ENCODE measurements at places on chromosomes 4 and X.

DNA sequence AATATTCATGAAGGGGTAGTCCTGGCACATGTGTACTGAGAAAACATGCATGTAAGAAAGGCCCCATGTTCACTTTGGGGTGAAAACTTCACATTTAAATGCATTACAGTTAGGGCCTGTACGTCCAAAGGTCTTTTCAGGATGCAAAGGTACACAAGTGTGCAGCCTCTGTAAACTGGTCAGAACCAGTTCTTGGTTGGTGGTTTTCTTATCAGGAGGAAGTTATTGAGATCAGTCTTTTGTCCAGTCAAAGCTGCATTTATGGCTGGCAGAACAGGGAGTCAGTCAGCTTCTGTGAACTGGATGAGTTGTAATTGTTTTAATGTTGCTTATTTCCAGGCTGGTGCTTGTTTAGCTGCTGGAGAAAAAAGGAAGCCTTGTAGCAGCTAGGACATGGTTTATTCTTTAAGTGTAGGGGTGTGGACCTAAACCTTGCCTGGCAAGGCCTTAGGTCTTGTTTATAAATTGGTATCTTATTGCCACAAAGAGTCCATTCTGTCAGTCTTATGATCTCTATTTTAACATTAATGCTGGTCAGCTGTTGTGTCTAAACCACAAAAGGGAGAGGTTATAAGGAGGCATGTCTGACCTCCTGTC, 1906.6 kb upstream of the TENM3 start:
- DNase-seq: no peak

GRCh38 chrX:78314561-78314960, 12.8 kb downstream of the CYSLTR1 start:
- no peak for DNase-seq

DNA sequence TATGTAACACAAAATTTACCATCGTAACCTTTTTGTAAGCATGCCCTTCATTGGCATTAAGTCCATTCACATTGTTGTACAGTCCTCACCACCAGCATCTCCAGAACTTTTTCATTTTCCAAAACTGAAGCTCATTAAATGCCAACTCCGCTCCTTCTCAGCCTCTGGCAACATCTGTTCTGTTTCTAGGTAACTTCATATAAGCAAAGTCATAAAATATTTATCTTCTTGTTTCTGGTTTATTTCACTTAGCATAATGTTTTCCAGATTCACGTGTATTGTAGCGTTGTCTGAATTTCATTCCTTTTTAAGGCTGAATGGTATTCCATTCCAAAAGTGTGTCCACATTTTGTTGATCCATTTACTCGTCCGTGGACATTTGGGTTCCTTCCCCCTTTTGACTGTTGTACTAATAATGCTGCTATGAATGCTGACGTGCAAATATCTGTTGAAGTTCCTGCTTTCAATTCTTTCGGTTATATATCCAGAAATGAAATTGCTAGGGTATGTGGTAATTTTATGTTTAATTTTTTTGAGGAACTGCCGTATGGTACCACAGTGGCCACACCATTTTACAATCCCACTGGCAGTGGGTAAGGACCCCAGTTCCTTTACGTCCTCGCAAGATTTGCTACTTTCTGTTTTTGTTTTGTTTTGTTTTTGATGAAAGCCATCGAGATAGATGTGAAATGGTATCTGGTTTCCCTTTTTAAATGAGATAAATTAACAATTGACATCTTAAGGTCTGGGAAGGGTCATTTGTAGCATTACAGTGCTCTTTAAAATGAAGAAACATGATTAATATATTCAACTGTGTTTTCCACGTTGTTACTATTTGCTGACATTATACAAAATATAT, 63.4 kb downstream of the PTTG2 start:
- no peak for DNase-seq

DNA sequence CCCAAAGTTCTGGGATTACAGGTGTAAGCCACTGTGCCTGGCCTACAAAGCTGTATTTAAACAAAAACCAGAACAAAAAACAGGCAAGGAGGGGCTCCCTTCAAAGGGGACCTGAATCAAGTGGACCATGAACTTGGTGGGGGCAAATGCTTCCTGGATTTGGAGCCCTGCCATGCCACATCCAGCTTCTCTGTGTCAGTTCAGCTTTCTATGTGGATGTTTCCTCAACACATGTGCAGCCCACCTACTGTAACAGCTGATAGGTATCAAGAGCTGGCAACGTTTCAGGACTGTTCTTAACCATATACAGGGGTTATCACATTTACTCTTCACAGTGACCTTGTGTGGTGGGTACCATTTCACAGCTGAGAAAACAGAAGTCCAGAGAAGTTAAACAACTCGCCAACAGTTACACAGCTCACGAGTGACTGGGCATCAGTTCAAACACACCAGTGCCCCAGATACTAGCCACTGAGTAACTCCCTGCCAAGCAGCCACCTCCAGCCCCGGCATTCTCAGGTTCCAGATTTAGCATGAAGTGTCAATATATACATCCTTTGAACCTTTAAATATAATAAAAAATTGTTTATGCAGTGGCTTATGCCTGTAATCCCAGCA, 7.5 kb downstream of the GPR143 start:
- DNase-seq: no peak

GRCh38 chrX:145549496-145549895, 268.1 kb upstream of the SLITRK2 start:
- DNase-seq: no peak

- peak; percentile 49 for DNase-seq
Observed at GRCh38 chrX:149504226-149504914, 736 bp downstream of the IDS start.

DNA sequence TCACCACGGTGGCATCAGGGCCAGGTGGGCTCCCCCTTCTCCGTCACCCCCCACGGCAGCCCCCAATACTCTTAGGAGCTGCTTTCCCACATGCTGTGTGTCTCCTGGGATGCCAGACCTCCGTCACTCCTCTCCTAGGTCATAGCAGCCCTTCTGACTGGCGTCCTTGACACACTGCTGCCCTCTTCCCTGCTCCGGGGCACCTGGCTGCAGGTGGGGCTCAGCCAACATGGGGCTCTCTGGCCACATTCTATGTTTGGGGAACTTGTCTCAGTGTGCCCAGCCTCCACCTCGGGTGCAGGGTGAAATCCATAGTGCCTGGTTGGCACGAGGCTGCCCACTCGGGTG, 13.8 kb downstream of the TMEM175 start:
- no peak for DNase-seq

GRCh38 chrX:139971394-139971749, 6.1 kb upstream of the CXorf66 start:
- no peak for DNase-seq

DNA sequence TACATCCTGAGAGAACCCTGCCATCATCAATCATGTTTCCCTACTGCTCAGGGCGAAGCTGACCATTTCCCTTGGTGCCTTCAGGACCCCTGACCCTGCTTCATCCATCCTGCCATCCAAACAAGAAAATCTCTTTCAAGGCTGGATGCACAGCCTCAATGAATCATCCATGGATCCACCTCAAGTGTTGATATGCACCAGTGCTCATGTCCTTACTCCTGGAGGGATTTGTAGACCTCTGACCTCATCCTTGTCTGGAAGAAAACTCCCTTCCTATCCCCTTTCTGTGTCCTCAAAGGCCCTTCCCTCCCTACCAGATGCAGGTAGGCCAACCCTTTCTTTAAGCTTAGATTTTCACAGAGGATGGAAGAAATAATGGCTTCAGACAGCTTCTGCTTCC, 24.6 kb downstream of the BEX3 start:
- no peak for DNase-seq

DNA sequence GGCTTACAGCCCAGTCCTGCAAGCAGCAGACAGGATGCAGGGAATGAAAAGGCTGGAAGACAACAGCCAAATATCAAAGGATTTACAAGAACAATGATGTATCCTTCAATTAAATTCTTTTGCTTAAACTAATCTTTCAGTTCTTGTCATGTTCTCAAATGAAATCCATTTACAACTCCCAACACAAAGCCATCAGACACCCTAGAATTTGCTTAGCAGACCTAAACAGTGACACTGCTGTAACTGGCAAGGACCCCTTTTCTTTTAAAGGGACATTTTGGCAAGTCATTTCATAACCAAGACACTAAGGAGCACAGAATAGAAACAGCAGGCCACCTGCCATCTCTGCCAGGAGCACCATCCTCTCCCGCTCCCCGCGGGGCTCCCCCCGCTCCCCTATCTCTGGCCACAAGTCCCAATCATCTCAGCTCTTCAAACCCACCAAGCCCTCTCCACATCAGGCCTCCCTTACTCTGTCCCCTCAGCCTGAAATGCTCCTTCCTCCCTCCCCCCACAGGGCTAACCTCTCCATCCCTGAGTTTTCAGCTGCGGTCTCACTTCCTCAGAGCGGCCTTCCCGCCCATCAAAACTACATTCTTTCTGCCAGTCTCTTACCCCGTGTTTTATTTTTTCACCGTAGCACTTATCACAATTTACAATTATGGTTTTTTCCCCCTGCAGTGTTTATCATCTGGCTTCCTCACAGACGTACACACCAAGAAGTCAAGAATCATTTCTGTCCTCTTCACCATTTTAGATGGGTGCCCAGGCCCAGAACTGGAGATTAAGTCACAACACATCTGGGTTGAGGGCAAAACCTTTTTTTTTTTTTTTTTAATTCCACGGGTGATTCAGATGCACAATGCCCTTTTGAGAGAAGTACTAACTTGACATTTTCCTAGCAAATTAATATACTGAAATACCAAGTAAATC, 45.8 kb downstream of the TSPAN5 start:
- DNase-seq: no peak

DNA sequence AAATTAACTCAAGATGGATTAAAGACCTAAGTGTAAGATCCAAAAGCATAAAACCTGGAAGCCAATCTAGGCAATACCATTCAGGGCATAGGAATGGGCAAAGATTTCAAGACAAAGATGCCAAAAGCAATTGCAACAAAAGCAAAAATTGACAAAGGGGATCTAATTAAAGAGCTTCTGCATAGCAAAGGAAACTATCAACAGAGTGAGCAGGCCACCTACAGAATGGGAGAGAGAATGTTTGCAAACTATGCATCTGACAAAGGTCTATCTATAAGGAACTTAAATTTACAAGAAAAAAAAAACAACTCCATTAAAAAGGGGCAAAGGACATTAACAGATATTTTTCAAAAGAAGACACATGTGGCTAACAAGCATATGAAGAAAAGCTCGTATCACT, 171.9 kb downstream of the RAB28 start:
- no peak for DNase-seq

DNA sequence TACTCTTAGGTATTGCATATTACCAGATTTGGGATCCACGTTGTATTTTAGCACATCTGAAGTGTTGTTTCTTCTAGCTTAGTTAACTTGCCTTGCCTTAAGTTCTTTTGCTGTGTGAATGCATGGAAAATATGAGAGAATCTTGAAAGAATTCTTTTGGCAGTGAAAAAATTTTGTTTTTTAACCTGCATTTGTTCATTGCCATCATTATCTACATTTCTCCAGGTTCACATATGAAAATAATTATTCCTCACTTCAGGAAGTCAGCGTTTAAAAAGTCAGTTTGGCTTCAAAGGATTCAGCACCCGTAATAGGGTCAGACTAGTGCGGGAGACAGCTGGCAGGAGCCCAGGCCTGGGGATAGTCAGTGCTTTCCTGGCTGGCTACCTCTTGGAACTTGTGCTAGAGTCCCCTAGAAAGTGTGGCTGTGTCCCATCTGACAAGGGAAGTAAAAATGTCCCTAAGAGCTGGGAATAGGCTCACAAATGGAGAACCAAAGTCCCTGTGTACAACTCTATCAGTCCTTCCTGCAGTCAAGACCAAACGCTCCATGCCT, 251.9 kb upstream of the KLF3 start:
- no peak for DNase-seq

DNA sequence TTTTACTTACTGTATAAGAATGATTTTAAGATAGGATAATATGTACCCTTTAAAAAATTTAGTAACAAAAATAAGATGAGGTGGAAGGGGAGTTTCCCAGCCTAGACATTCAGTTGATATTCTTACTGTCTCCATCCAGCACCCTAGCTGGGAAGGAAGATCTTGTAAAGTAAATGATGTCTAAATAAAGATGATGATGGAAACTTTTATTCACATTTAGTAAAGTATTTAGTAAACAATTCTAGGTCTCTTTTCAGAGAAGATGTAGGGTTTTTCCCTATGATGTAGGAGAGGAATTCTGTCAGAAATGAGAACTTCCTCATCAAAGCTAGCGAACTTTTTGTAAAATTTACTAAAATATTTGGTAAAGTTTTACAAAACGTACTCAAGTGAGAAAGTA, 136.8 kb downstream of the RAPGEF2 start:
- no peak for DNase-seq

- no peak for DNase-seq
Observed at GRCh38 chr4:35559559-35560365, 684.6 kb downstream of the ARAP2 start.

- DNase-seq: no peak
Observed at GRCh38 chr4:59597536-59598329, 1602.4 kb upstream of the ADGRL3 start.

DNA sequence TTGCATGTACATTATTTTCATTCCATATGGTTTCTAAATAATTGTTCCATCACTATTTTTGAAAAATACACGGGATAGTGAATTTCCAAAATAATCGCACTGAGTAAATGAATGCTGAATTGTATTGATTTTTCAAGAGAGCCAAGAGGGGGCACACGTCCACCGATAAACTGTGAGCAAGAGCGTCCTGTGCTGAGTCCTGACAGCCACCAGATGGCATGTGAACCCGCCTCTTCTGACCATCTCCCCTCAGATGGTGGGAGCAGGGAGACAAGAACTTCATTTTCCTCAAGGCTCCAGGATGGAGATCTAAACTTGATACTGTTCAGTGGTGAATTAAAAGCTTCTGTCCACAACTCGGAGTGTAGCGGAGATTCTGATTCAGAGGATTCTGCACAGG, 30.6 kb upstream of the IL9R start:
- no peak for DNase-seq

DNA sequence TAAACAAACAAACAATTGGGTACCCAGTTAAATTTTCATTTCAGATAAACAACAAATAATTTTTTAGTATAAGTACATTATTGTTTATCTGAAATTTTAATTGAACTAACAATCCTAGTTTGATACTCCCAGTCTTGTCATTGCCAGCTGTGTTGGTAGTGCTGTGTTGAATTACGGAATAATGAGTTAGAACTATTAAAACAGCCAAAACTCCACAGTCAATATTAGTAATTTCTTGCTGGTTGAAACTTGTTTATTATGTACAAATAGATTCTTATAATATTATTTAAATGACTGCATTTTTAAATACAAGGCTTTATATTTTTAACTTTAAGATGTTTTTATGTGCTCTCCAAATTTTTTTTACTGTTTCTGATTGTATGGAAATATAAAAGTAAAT, 2.9 kb downstream of the CXCL8 start:
- DNase-seq: no peak

DNA sequence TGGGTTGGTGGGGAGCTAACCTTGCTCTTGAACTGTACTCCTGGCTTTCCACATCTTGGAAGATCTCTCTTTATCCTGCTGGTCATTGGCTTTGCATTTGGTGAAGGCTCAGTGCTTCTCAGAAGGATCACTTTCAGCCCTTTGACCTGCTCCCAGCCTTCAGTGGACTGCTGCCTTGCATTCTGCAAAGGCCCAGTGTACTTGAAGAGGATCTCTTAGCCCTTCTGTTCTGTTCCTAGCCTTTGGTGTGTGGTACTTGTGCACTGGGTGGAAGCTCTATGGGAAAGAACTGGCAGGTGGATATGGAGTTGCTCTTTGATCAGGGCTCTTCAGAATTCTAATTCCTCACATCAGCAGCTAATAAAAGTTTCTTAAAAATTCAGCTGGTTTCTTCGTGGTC, 46.5 kb downstream of the FGF2 start:
- DNase-seq: no peak

GRCh38 chr4:77104791-77105540, 29.2 kb upstream of the CCNI start:
- no peak for DNase-seq

- DNase-seq: no peak
Observed at GRCh38 chr4:153383131-153383530, 38.6 kb downstream of the MND1 start.
